ENCODE measurements at places on chromosomes 2 and 18.

DNA sequence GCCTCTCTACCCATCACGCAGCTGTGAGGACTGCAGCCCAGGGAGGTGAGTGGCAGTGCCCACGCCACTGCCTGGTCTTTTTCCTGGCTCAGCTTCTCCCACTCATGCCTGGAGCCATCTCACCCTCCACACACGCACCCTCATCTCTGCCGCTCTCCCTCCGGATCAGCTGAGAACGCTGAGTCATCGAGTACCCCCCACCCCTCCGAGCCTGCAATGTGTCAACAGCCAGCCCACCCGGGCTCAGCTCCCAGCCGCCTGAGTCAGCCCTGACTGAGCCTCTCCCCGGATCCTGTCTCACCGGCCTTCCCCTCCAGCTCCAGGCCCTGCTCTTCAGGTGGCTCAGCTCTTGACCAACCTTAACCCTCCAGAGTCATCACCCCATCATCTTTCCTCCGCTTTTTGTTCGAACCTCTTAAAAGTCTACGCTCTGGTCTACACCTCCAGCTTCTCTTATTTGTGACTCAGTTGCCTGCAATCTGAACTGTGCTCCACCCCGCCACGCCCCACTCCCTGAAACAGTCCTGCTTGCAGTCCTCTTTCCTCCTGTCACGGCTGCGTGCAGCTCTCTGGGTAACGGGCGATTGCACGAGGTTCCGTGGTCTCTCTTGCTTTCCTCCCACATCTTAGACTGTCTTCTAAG is 94.4 kb upstream of the ASAP2 start:
- no peak for DNase-seq

DNA sequence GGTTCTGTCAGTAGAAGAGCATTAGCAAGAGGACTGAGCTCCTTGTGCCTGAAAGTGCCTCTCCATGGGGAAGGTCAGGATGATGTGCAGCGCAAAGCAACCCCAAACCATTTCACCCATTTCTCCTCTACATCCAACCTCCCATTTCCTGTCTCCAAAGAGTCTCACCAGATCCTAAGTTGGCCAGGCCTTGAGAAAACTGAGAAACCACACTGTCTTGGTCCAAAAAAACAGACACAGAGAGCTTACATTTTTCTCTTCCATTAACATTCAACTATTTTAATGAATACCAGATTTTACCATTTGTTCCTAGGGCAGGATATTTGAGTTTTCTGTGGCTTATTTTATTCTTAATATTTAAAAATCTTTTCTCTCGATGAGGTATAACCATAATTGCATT is 195.0 kb downstream of the EPHA4 start:
- no peak for DNase-seq

- DNase-seq = no peak
Observed at GRCh38 chr2:50309503-50309902, 722.4 kb downstream of the NRXN1 start.

DNA sequence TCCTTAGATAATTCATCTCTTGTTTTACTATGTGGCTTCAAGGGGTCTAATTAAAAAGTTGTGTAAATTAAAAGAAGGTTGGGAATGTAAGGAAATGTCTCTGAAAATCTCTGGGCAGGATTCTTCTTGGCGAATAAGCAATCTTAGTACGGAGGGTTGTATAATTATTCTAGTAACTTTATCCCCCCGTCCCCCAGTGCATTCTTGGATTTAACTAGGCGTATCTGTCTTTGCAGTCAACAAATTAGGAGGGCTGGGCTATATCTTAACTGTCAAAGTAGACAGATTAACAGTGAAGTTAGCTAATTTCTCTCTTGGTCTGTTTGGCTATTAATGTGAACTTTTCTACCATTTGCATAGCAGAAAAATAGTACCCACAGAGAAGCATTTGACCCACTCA is 329.8 kb upstream of the THUMPD2 start:
- no peak for DNase-seq

DNA sequence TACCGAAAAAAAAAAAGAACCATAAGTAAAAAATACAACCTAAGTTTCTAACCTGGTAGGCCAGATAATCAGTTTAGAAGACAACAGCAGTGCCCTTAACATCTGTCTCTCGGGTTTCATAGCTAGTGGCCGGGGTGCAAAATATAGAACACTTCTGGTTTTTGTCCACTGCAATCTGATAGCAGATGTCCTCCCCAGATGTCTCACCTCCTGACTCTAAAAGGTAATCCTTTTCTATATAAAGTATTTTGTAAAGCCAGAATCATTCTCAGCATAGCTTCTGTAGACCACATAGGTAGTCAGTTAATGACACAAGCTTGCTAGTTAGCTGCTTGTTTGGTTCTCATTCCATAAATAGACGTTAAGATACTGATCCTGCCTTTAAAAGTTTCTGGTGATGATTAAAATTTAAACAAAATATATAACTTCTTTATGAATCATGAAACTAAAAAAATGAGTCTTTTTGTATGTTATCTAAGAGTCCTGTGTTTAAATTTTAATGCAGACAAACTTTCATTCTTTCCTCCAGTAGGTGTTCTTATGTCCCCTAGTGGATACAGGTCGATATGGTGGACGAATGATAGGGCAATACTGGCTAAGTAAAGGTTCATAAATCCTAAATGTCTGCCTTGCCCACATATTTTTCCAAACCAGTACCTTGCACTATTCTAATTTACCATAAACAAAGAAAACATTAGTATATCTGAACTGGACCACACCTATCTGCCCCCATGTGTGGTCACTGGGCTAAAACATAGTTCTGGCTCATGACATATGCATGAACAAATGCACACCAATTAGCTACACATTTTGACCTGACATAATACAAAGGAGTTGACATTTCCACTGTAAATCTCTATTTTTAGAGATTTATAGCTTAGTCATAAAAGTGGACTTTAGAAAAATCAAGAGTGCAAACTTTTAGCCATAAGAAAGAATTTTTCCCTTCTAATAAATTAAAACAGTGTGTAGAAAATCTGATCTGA is 171.0 kb downstream of the SRBD1 start:
- no peak for DNase-seq

- no peak for DNase-seq
Observed at GRCh38 chr2:42098571-42099437, 51.0 kb downstream of the PKDCC start.
